ENCODE measurements at places on chromosomes 6 and 20. TPM values are rescaled to one million over a fixed set of nuclear protein-coding genes. Genes with fewer than 3 reads are reported as not detected.

Gene C6orf141
- 0.90 TPM for polyA plus RNA-seq

- no peak for DNase-seq
These were observed 377.7 kb downstream of the BTBD9 start for GRCh38 chr6:38262026-38262425.

Gene MYCT1
- 22.4 TPM for polyA plus RNA-seq

- no peak for DNase-seq
These were observed 24.3 kb downstream of the SCAF8 start for GRCh38 chr6:154757352-154758050.

DNA sequence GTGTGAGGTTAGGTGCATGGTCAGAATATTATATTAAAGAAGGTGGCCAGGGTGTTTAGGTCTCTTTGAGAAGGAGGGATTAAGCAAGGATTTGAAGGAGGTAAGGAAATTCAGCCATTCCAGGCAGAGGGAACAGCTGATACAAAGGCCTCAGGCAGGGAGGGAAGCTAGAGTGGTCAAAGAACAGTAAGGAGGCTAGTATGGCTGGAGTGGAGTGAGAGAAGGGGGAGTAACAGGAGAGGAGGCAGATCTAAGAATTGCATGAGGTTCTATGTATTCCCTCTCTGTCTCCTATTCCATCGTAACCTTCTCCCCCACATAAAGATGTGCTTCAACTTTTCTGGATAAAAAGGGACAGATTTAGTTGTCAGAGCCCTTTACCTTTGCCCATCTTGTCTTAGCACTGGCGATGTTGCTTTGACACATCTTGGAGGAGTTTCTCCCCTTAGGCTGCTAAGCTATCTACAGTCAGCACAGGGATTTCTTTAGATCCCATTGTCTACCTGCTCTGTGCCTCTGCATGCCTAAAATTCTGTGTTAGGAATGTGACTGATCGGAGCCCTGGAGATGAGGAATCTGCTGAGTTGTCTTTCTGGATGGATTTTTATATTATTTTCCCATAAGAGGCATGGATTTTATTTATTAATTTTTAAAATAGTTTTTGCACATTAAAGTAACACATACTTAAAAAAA is 59.9 kb downstream of the KLHL31 start:
- no peak for DNase-seq

Gene ABHD16B
- not detected for polyA plus RNA-seq

Gene NKAIN4
- polyA plus RNA-seq = 29.0 TPM

DNA sequence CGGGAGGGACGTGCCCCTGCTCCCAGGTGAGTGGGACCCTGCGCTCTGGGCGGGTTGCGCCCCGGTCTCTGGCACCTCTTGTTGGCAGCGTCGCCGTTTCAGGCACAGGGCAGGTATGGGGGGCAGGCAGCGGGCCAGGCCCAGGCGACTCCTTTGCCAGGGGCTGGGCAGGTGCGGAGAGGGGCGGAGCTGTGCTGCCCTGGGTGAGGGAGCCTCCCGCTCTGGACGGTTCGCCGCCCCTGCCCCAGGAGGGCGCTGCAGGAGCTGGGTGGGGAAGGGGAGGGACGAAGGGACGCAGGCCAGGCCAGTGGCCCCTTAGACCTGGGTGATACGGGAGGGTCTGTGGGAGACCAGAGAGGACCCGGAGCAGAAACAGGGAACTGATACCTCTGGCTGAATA is 663.9 kb upstream of the DEFB115 start:
- DNase-seq = no peak

Gene SASH1
- 31.0 TPM for polyA plus RNA-seq

Gene CDH4
- 6.1 TPM for polyA plus RNA-seq

GRCh38 chr6:143614235-143614634 is 63.5 kb upstream of the PHACTR2 start:
- DNase-seq = no peak

DNA sequence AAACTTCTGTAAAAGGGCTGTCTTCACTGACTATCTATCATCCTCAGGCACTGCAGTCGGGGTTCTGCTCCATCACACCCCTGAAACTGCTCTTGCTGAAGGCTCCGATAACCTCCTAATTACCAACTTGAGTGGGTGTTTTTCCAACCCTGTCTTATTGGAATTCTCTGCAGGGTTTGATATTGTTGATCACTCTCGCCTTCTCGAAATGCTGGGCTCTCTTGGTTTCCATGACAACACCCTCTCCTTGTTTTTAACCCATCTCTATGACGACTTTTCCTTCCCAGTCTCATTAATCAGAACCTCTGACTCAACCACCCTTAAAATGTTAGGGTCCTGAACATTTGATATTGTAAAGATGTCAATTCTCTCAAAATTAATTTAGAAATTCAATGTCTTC is 39.4 kb upstream of the NNAT start:
- no peak for DNase-seq

Gene LZTS3
- polyA plus RNA-seq = 15.8 TPM

GRCh38 chr6:25564943-25565342 is 87.1 kb upstream of the SCGN start:
- no peak for DNase-seq

DNA sequence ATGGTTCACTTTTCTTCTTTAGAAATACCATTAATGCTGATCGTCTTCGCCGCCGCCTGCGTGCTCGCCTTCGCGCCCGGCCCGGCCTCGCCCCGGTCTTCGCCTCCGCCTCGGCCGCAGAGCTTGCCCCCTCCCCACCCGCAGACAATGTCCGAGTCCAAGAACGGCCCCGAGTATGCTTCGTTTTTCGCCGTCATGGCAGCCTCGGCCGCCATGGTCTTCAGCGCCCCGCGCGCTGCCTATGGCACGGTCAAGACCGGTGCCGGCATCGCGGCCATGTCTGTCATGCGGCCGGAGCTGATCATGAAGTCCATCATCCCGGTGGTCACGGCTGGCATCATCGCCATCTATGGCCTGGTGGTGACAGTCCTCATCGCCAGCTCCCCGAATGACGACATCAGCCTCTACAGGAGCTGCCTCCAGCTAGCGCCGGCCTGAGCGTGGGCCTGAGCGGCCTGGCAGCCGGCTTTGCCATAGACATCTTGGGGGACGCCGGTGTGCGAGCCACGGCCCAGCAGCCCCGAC is 4.8 kb upstream of the PRPH2 start:
- DNase-seq = no peak

- DNase-seq = no peak
These were observed 35.4 kb upstream of the SSTR4 start for GRCh38 chr20:22999756-23000155.

- no peak for DNase-seq
These were observed 112.3 kb upstream of the DTNBP1 start for GRCh38 chr6:15775076-15775634.

Gene DEFB124
- 0.12 TPM for polyA plus RNA-seq

DNA sequence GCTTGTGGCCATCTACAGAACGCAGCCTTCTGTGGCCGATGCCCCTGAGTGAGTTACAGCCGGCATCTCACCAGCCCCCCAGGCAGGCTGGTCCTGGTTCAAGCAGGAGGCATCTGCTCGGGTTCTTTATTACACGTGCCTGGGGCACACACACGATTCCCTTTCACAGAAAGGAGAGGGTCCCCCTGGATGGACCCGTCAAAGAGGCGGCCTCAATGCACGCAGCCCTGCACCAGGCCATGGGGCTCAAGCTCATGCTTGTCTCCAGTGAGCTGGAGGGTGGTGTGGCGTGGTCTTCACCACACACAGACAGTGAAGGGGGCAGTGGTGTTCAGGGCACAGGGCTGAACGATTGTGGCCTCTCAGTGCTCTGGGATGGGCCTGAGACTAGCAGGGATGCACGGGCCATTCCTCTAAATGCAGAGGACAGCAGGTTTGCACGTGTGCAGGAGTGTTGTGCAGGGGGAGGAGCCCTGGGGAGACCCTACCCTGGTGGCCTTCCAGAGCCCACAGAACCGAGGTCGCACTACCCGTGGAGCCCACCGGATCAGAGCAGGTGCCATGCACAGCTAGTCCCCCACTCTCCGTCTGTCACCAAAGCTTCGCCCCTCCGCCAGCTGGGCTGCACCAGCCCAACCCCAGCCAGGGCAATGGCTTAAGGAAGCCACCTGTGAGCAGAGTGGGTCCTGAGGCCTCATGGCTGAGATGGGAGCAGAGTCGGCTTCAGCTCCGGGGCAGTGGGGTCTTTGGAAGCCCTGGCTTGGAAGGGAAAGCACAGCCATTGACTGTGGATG is 23.1 kb downstream of the FRMD1 start:
- DNase-seq = no peak

DNA sequence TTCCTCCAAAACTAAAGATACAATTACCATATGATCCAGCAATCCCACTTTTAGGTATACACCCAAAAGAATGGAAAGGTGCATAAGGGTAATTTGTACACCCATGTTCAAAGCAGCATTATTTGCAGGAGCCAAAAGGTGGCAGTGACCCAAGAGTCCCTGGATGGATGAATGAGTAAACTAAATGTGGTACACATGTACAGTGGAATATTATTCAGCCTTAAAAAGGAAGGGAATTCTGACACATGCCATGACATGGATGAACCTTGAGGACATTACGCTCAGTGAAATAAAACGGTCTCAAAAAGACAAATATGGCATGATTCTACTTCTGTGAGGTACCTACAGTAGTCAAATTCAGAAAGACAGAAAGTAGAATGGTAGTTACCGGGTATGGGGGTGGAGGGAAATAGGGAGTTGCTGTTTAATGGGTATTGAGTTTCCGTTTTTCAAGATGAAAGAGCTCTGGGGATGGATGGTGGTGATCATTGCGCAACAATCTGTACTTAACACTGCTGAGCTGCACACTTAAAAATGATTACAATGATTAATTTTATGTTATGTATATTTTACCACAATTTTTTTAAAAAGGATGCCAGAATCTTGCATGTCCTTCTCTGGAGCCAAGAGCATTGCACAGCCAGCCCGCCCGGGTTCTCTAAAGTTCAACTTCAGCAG is 518.9 kb upstream of the JARID2 start:
- no peak for DNase-seq

Gene ZBP1
- polyA plus RNA-seq = 0.12 TPM

GRCh38 chr6:36246506-36247268 is 23.2 kb upstream of the PNPLA1 start:
- no peak for DNase-seq

- DNase-seq = peak; percentile 7
These were observed 410 bp downstream of the SYNE1 start for GRCh38 chr6:152636609-152637295.

Gene BCAS1
- polyA plus RNA-seq = 2.9 TPM

GRCh38 chr6:45132658-45133294 is 195.4 kb upstream of the RUNX2 start:
- no peak for DNase-seq

Gene CAGE1
- 0.18 TPM for polyA plus RNA-seq

Gene ABCF1
- 65.8 TPM for polyA plus RNA-seq

- no peak for DNase-seq
These were observed 621.1 kb upstream of the ADGRB3 start for GRCh38 chr6:68013780-68014515.

Gene KCNQ5
- 0.41 TPM for polyA plus RNA-seq
